Neural progenitor cell (in vitro differentiated cells): ENCODE measurements at places on chromosomes 6 and 20.

- DNase-seq = no peak
These were observed 11.9 kb upstream of the C20orf144 start for GRCh38 chr20:33650111-33650752.

GRCh38 chr6:72348926-72349325 is 272.9 kb upstream of the KCNQ5 start:
- DNase-seq = no peak

DNA sequence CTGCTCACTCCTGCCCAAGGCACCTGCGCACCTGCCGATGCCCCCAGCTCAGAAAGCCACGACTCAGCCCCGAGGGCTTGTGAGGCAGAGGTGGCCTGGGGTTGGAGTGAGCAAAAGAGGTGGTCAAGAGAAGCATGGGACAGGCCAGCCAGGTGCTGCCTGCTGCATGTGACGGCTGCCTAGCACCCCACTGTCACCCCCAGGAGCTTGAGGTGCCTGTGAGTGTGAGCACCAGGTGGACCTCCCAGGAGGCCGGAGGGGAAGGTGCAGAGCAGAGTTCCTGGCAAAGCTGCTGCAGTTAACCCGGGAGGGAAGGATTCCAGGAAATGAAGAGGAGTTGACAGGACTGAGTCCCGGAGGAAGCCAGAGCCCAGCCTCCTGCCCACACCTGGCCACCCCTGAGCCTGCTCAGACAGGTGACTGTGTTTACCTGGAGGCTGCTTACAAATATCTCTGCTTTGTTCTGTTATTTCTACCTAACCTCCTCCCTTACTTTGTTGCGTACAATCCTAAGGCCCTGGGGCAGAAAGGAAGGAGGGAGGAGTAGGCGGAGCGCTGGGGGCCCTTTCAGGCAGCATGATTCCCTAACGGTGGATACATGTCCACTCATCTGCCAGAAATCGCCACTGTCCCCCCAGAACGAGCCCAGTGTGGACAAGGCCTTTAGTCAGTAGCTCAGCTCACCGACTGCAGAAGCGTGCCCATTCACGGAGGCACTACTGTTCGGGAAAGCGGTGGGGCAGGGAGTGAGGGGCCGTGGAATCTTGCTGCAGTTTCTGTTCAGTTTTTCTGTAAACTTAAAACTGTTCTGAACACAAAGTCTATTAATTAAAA is 87.5 kb upstream of the MPC1 start:
- DNase-seq = no peak

DNA sequence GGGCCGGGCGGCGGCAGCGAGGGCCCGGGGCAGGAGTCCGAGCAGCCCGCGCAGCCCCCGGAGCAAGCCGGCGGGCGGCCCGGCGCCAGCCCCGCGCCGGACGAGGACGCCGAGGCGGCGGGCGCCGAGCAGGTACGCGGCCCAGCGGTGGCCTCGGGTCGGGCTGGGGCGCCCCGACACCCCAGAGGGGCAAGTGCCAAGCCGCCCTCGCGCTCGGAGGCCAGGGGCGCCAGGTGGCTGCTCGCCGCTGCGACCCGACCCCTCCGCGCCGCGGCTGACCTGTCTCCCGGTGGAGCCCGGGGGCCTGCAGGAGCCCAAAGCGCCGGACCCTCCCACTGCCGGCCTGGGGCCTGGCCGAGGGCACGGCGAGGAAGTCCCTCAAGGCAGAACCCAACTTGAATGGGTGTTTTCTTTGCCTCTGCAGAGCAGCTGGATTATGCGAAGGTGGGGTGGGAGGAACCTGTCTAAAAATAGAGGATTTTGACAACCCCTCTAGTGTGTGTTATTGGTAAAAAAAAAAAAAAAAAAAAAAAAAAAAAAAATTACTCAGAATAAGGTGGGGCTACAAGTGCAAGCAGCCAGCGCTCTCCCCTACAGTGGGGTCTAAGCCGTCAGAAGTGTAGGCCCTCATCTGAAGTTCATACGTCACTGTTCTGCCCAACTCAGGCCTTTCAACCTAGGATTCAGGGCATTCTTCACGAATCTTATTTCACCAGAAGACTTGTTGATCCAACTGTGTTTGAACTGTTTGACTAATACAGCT is 609 bp downstream of the OGFRL1 start:
- DNase-seq = peak; percentile 62

GRCh38 chr6:15501826-15502445 is 160.9 kb downstream of the DTNBP1 start:
- DNase-seq = no peak

GRCh38 chr6:15893556-15894253 is 230.9 kb upstream of the DTNBP1 start:
- peak; percentile 38 for DNase-seq

DNA sequence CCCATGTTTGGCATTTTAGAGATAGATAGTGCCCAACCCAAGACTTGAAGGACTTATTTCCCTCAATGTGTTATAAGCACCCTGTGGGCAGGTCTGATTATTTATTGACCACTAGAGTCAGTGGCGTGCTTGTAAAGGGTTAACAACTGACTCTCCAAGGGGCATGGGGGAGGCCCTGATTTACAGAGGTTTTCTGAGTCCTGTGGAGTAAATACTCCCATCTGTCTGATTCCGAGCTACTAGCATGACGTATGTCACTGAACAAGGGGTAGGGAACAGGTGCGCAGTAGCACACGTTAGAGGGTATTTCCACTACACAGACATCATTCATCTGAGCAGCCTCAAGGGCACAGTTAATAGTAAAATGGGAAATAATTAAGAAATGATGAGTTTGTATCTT is 17.4 kb upstream of the TRAM2 start:
- DNase-seq = no peak

DNA sequence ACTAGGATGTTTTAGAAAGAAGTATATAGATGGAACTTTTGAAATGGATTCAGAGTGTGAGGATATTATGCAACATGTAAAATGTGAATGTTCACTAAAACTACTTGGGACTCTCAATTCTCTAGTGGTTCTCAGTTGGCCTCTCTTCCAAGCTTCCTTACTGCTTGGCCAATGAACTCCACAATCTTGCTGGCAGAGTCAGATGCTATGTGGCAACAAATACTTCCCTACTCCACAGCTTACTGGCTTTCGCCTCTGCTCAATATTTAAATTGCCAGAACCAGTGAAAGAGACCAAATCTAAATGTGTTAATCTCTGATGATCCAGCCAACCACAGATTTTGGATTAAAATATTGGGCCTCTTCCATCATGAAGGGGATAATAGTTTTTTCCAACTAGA is 138.4 kb downstream of the HTR1B start:
- DNase-seq = no peak

DNA sequence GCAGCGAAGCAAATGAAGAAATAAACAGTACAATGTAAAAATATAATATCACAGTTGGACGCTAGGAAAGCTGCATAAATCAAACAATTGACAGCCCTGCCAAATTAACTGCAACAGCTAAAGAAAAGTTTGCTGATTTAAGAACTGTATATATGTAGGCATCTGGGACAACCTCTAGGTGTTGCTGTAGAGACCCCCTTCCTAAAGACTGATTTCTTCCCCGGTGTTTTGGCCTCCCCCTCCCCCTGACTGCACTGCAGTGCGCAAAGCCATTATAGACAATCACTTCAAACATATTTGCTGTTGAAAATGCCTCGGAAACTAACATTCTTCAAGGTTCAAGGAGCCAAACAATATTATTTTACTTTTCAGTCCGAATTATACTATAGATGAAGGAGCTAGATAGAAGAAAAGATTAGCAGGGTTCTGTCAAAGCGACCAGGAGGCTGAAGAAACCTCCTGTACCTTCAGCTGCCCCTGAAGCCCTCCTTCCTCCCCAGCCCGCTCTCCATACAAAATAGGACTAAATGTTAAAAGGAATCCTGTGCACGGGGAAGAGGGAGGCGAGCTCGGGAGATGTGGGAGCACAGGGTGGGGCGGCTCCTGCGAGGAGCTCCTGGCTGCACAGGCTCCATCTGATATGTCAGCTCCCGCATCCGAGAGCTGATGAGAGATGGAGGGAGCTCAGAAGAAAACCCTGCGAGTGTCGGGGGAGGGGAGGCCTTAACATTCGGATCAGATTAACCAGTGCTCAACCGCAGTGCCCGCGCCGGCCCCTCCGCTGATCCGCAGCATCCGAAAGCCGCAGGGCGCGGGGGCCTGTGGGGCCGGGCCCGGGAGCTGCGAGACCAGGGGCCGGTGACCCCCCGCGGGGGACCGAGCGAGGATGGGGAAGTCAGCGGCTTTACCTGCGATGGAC is 822 bp downstream of the ELOVL4 start:
- peak; percentile 78 for DNase-seq

- DNase-seq = no peak
These were observed at the start of gene GABRR1 for GRCh38 chr6:89217299-89217910. TSS of gene GABRR1 (minus strand) at chr6:89217358. CDS start at chr6:89217322, 36 bp downstream.

DNA sequence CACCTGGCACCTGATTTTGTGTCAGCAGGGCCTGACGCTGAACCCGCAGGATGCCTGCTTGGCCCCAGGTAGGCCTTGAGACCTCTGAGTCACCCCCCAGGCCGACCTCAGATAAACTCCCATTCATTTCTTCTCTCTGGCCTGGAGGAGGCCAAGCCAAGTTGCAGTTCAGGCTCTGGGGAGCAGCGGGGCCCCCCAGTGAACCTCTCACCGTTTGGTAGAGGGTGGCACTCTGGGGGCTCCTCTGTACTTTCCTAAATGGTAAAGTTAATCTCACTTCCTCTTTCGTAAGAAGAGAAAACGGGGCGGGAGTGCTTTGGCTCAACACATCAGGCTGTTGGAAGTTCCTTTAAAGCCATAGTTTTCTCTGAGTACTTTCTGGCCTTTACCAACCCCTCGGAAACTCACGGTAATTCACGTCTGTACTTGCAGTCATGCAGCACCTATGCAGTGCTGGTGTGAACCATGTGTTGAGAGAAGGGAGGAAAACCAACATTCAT is 2.8 kb downstream of the SIRPA start:
- no peak for DNase-seq

DNA sequence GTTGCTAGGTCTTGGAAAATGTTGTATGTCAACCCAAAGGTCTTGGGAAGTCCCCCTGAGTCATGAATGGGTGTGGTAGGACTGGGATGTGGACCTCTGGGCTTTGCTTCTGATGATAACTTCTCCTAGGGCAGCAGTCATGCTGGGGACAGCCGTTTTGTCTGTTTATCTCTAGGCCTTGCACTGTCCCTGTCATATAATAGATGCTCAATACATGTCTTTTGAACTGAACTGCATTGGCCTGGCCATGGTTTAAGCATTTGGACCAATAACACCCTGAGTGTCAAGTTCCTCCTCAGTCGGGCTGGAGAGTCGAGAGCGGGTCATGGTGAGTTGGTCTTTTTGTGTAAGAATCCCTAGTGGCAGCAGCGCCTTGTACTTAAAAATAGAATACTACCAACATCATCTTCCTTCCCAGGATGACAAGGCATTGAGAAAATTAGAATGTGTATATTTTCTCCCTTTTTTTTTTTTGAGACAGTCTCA is 43.1 kb downstream of the E2F3 start:
- DNase-seq = no peak

DNA sequence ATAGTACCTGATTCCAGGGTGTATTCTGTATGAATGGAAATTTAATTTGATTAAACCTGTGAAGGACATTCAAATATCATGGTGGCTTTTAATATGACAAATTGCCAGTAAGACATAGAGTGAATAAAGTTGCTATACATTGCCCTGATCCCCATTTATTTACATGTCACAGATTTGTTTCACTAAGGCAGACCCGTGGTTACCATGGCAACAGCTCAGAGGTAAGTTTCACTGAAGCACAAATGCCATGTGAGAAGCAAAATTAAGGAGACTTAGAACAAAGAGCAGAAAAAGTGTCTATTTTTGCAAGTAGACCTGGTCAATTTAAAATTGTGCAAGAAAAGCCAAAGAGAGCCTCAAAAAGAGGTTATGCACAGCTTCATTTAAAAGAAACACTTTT is 63.7 kb downstream of the PXDC1 start:
- DNase-seq = peak; percentile 59

DNA sequence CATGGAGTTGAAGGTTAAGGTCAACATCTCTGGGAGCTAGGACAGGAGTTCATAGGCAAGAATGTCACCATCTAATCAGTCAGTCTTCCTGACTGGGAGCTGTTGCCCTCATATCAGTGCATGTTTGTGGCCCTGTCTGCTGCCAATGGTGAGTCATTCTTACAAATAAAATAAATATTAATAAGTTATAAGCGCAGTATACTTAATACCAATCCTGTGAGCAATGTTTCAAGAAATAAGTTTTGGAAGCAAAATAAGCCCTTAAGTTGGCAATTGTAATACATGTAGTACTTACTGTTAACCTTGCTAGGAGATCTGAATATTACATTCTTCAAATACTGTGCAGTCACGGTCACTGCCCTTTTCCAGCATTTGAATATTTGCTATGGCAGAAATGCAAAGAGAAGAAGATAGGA is 20.2 kb upstream of the MDGA1 start:
- no peak for DNase-seq

DNA sequence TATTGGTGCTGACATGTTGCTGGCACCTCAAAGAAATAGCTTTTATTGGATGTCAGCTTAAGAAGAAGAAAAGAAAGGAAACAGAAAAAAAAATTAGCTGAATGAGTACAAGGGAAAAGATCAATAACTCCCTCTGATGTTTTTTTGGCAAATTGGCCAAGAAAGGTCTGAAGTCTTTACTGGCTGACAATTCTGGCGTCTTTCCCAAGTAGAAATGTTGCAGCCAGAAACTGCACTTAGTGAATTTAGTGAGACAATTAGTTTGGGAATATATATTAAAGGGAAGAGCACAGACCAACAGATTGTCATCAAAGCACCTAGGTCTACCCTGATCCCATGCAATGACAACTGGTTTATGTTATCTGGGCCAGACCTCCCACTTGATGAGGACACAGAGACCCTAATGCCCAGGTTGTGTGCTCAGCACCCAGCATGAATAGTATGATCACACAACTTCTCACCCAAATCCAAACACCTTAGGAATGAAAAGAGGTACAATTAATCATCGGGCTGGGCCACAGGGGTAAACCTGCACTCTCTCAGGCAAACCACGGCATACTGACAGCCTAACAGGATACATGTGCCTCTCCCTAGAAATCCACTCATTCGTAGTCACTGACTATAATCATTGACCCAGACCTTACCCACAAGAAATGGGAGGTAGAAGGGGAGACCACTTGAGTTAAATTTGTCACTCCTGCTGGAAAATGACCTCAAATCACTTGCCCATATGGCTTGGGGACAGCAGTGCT is 612.3 kb upstream of the ARID1B start:
- DNase-seq = no peak

GRCh38 chr6:159959165-159959975 is 9.5 kb upstream of the IGF2R start:
- no peak for DNase-seq

- peak; percentile 67 for DNase-seq
These were observed 26.3 kb downstream of the ALDH5A1 start for GRCh38 chr6:24520929-24521546.

GRCh38 chr6:122754191-122754731 is 25.3 kb upstream of the FABP7 start:
- DNase-seq = no peak

- peak; percentile 64 for DNase-seq
These were observed 224.2 kb upstream of the SSTR4 start for GRCh38 chr20:22810626-22811569.

- DNase-seq = no peak
These were observed 3.0 kb downstream of the SLC22A1 start for GRCh38 chr6:160124605-160125004.

DNA sequence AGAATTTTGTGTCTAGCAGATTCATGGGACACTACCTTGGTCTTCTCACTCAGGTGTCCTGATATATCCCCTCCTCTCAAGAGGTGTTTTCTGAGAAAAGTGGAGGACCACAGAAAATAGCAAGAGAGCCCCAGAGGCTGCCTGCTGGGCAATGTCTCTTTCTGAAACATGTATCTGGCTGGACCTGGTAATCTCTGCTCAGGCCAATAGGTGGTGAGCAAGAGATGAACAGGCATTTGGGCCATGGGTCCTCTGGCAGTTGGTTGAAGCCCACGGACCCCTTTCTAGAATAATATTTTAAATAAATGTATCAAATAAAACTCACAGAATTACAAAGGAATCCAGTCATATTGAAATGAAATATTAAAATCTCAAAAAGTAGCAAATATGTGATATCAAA is 8.8 kb upstream of the THBD start:
- no peak for DNase-seq
